ENCODE measurements at places on chromosomes 7 and 10. TPM values are rescaled to one million over a fixed set of nuclear protein-coding genes. Genes with fewer than 3 reads are reported as not detected.

GRCh38 chr7:132118641-132119040, 457.6 kb downstream of the PLXNA4 start:
- H3K4me1 ChIP-seq, result no peaks in the 10 kb centered on the region
- no peak overlapping the region for H3K27ac ChIP-seq
- DNase-seq, result no peak
- H3K4me3 ChIP-seq, result no peak overlapping the region
- H3K36me3 ChIP-seq, result no peaks in the 10 kb centered on the region

GRCh38 chr10:125209591-125210355, 49.4 kb upstream of the CTBP2 start:
- H3K36me3 ChIP-seq, result no peaks in the 10 kb centered on the region
- peaks cover 7% of the 10 kb centered on the region for H3K27me3 ChIP-seq
- DNase-seq, result no peak
- H3K4me3 ChIP-seq, result no peak overlapping the region
- no peaks in the 10 kb centered on the region for H3K4me1 ChIP-seq

DNA sequence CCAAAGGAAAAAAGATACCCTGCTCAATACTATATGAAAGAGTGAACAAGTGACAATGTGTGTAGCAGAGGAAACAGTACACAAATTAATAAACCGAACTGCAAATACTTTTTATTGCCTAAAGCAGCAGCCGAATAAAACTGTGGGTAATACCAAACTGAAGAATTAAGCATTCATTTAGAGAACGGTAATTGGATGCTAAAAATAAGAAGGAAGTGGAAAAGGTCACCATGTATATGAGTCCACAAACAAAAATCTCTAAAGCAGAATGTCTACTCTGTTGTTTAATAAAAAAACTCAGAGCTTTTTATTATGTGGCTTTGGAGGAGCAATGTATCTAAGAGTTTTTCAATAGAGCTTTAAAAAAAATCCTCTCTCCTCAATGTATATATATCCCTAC, 87.9 kb downstream of the ETV1 start:
- no peaks in the 10 kb centered on the region for H3K27me3 ChIP-seq
- no peak for DNase-seq
- H3K36me3 ChIP-seq, result no peaks in the 10 kb centered on the region
- H3K4me3 ChIP-seq, result no peak overlapping the region
- peaks cover 14% of the 10 kb centered on the region for H3K4me1 ChIP-seq

Gene CAMK2B
- total RNA-seq, result 0.10 TPM

Gene DNMBP
- total RNA-seq, result 4.3 TPM

DNA sequence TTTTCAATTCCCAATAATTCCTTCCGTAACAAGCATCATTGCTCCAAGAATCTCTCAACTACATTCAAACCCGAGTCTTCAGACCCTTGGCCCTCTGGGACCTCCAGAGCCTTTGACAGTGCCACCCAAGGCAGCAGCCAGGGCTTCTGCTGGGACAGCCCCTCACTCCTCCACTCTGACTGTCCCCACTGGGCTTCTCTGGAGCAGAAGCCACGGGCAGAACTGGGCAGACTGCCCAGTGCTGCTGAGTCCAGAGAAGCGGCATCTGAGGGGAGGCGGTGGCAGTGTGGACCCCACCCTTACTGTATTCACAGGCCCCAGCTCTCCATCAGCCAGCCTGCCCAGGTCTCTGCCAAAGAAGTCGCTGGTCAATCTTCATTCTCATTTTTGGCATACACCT, 8.8 kb downstream of the CYREN start:
- no peak for DNase-seq
- H3K4me3 ChIP-seq, result peak overlapping the region; percentile 21
- H3K36me3 ChIP-seq, result peaks cover 37% of the 10 kb centered on the region
- no peaks in the 10 kb centered on the region for H3K27me3 ChIP-seq
- peak overlapping the region; percentile 95 for H3K27ac ChIP-seq
- H3K4me1 ChIP-seq, result peaks cover 56% of the 10 kb centered on the region

Gene KLF14
- not detected for total RNA-seq

Gene STAM
- 20.2 TPM for total RNA-seq

Gene UPK3BL1
- 63.3 TPM for total RNA-seq

GRCh38 chr10:6920072-6921019, 340.3 kb upstream of the PRKCQ start:
- H3K4me3 ChIP-seq, result peak overlapping the region; percentile 73
- no peaks in the 10 kb centered on the region for H3K36me3 ChIP-seq
- peaks cover 44% of the 10 kb centered on the region for H3K4me1 ChIP-seq
- H3K27me3 ChIP-seq, result no peaks in the 10 kb centered on the region
- H3K27ac ChIP-seq, result peak overlapping the region; percentile 84

GRCh38 chr7:148264933-148265557, 325.5 kb upstream of the C7orf33 start:
- no peak for DNase-seq
- H3K4me1 ChIP-seq, result peaks cover 13% of the 10 kb centered on the region
- no peaks in the 10 kb centered on the region for H3K36me3 ChIP-seq
- peaks cover 16% of the 10 kb centered on the region for H3K27me3 ChIP-seq

- no peak overlapping the region for H3K4me3 ChIP-seq
- H3K36me3 ChIP-seq, result no peaks in the 10 kb centered on the region
- no peak overlapping the region for H3K27ac ChIP-seq
- no peaks in the 10 kb centered on the region for H3K27me3 ChIP-seq
Observed at GRCh38 chr7:151759591-151760042, 117.3 kb downstream of the PRKAG2 start.

Gene OPALIN
- not detected for total RNA-seq

GRCh38 chr10:17140386-17140761, 10.8 kb upstream of the CUBN start:
- no peak for DNase-seq
- H3K4me3 ChIP-seq, result no peak overlapping the region
- no peak overlapping the region for H3K27ac ChIP-seq
- H3K27me3 ChIP-seq, result peaks cover 5% of the 10 kb centered on the region
- peaks cover 5% of the 10 kb centered on the region for H3K36me3 ChIP-seq
- peaks cover 9% of the 10 kb centered on the region for H3K4me1 ChIP-seq

Measured in natural killer cell treated with Interleukin-12 subunit alpha and Interleukin-12 subunit beta and Interleukin-15 and Interleukin-18, amount 100 ng/mL, for 72 hours (primary cell).